B cell (primary cell): ENCODE measurements at places on chromosomes 1 and 21. TPM values are rescaled to one million over a fixed set of nuclear protein-coding genes. Genes with fewer than 3 reads are reported as not detected.
A peak's percentile ranks its signal among the peaks of the same experiment; 100 is the strongest.

TFAP2E gene
- 3.2 and 4.5 TPM in 2 replicates for total RNA-seq

SEMA4A gene
- total RNA-seq: 6.4 and 9.2 TPM in 2 replicates

MROH7 gene
- total RNA-seq: not detected in 2 replicates

DNMT3L gene
- total RNA-seq: not detected in 2 replicates

DNA sequence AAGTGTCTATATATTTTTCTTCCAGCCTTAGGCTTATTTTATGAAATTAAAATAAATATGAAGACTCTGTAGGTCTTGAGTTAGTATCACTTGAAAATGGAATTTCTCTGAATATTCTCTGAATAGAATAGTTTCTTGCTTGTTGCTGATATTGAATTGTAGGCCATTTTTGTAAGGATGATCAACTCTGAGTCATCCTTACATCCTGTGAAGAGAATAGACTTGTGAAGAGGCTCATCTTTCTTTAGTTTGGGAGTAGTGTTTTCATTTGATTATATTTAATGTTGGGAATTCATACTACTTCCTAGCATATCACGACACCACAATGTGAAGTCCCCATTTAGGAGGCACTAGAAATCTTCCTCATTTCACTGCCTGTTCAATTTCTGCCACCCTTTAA is 27.5 kb upstream of the CD1D start:
- no peaks in the 10 kb centered on the region for H3K36me3 ChIP-seq
- no peak for DNase-seq
- H3K4me1 ChIP-seq: peaks cover 38% of the 10 kb centered on the region
- no peak overlapping the region for H3K4me3 ChIP-seq
- no peaks in the 10 kb centered on the region for H3K27me3 ChIP-seq
- H3K27ac ChIP-seq: no peak overlapping the region

DNA sequence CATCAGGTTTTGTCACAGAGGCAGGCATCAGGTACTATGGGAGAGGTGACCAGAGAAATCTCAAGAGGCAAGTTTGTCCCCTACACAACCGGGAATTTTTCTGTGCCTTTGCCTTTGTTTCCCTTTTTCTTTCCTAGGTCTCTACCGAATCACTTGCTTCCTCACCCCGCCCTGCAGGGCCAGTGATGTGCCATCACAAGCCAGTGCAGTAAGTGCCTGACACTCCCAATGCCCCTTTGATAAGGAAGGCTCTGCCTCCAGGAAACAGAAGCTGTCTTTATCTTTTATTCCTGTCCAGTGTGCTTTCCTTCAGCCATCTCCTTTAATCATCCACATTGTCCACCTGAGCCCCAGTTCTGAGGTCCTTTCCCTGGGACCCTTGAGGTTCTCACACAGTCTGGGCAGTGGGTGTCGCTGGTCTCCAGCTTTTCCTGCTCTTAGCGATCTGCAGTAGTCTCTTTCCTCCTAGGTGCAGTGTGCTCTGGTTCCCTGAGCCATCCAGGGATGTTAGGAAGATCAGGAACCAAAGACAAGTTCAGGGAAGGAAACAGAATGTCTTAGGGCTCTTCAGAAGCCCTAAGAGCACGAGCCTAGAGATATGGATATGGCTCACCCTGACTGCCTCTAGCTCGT is 36.6 kb downstream of the GJA5 start:
- H3K27ac ChIP-seq: no peak overlapping the region
- H3K36me3 ChIP-seq: no peaks in the 10 kb centered on the region
- H3K4me1 ChIP-seq: no peaks in the 10 kb centered on the region

GRCh38 chr1:115837341-115837739 is 3.6 kb downstream of the NHLH2 start:
- peaks cover 29% of the 10 kb centered on the region for H3K27me3 ChIP-seq
- H3K4me3 ChIP-seq: no peak overlapping the region
- DNase-seq: no peak
- H3K36me3 ChIP-seq: no peaks in the 10 kb centered on the region
- H3K27ac ChIP-seq: no peak overlapping the region

DNA sequence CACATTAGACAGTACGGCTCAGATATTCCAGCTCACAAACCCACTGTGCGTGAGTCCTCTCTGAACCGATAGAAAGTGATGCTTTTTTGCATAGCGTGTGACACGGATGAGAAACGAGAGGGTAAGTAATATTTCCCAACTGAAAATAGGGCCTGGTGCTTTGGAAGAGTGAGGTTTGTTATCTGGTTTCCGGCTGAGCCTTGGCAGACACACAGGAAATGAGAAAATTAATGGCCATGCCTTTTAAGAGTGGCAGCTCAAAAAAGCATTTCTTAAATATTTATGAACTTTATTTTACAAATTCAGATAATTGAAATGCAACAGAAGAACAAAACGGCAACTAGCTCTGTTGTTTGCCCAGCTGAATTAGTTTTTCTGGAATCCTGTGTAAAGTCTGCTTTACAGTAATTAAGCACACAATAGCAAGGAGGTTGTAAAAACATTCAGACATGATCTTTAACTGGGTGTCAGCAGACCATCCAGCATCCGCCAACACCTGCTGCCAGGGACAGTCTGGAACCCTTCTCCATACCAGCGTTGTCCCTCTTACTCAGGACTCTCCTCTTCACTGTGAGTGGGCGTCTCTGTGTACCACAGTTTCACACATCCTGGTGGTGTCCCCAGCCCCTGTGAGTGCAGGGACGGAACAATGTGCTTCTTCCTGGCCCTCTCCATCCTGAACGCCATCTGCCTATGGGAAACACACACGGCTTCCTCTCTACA is 155.4 kb downstream of the PGBD5 start:
- peak overlapping the region; percentile 64 for H3K27ac ChIP-seq
- H3K4me1 ChIP-seq: peaks cover 35% of the 10 kb centered on the region
- DNase-seq: peak; percentile 31
- H3K36me3 ChIP-seq: peaks cover 13% of the 10 kb centered on the region

GRCh38 chr1:103327054-103327719 is 198.3 kb upstream of the RNPC3 start:
- no peaks in the 10 kb centered on the region for H3K4me1 ChIP-seq
- H3K27me3 ChIP-seq: no peaks in the 10 kb centered on the region
- no peaks in the 10 kb centered on the region for H3K36me3 ChIP-seq
- H3K4me3 ChIP-seq: no peak overlapping the region
- DNase-seq: no peak

DNA sequence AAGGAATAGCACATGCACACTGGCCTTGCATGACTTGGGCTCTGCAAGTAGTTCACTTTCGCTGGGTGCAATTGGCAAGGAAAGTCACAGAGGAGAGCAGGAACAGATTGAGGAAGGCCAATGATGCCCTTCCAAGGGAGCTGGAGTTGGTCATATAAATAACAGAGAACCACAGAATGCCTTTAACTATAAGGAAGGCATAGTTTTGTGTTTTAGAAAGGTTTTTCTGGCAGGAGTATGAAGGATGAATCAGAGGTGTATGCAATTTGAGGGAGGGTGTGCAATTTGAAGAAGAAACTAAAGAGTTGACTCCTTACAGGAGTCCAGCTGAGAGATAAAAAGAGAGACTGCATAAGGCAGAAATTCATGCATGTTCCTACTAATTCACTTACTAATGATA is 112.1 kb downstream of the PHTF1 start:
- H3K27me3 ChIP-seq: no peaks in the 10 kb centered on the region
- DNase-seq: no peak
- H3K36me3 ChIP-seq: no peaks in the 10 kb centered on the region
- no peak overlapping the region for H3K4me3 ChIP-seq
- H3K4me1 ChIP-seq: no peaks in the 10 kb centered on the region

DNA sequence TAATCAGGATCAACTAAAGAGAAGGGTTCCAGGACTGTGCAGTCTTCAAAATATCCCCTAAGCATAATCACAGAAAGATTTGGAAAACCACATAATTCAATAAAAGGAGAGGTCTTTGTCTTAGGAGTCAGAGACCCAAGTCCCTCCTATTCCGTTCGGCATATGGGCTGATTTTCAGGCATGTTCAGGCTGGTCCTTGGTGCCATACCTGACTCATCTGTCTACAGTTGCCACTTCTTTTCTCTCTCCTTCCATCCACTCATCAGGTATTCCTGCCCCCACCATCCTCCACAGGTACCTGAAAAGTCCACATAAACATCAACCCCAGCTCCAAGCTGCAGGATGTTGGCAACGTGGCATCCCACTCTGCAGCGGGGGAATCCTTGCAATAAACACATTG is 29.7 kb upstream of the RPL11 start:
- H3K27ac ChIP-seq: no peak overlapping the region
- H3K4me1 ChIP-seq: no peaks in the 10 kb centered on the region
- H3K27me3 ChIP-seq: no peaks in the 10 kb centered on the region
- no peak for DNase-seq
- H3K36me3 ChIP-seq: no peaks in the 10 kb centered on the region

- H3K4me1 ChIP-seq: no peaks in the 10 kb centered on the region
- H3K4me3 ChIP-seq: no peak overlapping the region
Measured at GRCh38 chr1:11913291-11913690, 12.9 kb downstream of the KIAA2013 start.

GRCh38 chr1:198711837-198712236 is 73.0 kb downstream of the PTPRC start:
- no peak overlapping the region for H3K27ac ChIP-seq
- no peaks in the 10 kb centered on the region for H3K27me3 ChIP-seq
- no peak overlapping the region for H3K4me3 ChIP-seq
- no peaks in the 10 kb centered on the region for H3K4me1 ChIP-seq
- no peak for DNase-seq
- peaks cover 88% of the 10 kb centered on the region for H3K36me3 ChIP-seq

DNA sequence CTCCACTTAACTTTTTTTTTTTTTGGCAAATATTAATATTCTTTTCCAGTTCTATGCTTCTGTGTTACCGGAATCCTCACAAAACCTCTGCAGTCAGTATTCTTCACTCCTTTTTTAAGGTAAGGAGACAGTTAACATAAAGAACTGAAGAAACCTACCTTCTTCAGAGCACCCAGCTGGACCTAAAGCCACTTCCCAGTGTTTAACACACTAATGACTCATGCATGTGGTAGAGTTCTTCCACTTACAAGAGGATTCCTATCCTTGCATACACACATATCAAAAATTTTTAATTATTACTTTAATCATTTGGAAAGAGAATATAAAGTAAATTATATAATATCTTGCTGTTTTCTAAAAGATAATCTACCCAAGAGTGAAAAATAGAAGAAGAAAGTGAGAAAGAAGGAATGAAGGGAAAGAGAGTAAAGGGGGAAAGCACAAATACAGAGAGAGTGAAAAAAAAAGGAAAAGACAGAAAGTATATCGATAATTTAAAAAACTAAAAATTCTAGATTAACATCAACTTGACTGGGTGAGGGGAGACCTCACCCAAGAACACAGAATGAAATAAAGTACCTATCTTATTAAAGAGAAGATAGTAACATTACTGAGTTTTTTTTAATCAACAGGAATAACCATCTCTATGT is 54.9 kb downstream of the ENAH start:
- no peak for DNase-seq
- no peak overlapping the region for H3K27ac ChIP-seq
- no peak overlapping the region for H3K4me3 ChIP-seq

- DNase-seq: no peak
- H3K4me1 ChIP-seq: no peaks in the 10 kb centered on the region
- H3K36me3 ChIP-seq: no peaks in the 10 kb centered on the region
- H3K27me3 ChIP-seq: no peaks in the 10 kb centered on the region
- no peak overlapping the region for H3K4me3 ChIP-seq
- H3K27ac ChIP-seq: no peak overlapping the region
Measured at GRCh38 chr1:213256438-213257087, 205.5 kb downstream of the RPS6KC1 start.

DNA sequence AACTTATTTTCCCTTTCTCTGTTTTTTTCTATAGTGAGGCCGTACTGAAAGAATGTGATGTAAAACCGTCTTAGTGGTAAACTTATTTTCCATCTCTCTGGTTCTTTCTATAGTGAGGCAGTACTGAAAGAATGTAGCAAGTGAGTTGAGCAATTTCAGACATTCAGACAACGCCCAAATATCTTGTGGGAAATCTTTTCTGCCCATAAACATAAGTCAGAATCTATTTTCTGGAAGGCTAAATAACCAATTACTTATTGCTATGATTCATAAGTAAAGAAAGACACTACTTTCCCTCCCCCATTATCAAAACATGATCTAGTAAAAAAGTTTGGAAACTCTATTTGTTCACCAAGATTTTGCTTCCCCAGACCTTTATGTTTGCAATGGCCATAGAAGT is 18.8 kb upstream of the SCCPDH start:
- no peaks in the 10 kb centered on the region for H3K27me3 ChIP-seq
- H3K4me1 ChIP-seq: no peaks in the 10 kb centered on the region
- no peak overlapping the region for H3K4me3 ChIP-seq
- H3K27ac ChIP-seq: no peak overlapping the region
- DNase-seq: no peak
- no peaks in the 10 kb centered on the region for H3K36me3 ChIP-seq
